WTC11 (cell line): ENCODE measurements at places on chromosomes 12 and 14. TPM values are rescaled to one million over a fixed set of nuclear protein-coding genes. Genes with fewer than 3 reads are reported as not detected.

DNA sequence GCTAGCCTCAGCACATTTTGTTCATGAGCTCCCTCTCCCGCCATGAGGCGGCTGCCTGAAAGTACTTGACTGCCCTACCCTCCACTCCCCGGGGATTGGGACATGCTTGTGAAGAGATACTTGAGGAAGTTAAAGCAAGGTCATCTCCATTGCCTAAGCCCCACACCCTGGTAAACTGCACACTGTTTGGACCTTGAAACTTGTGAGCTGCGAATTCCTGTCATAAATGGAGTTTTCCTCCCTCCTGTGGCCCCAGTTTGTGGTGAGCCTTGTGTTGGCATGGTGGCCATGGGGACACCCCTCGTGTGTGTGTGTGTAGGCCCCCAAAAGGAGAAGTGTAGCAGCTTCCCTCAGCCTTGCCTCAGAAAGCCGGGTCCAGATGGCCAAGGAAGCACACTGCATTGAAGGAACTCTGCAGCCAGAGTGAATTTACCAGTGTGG, 395.5 kb downstream of the ZFP36L1 start:
- no peak overlapping the region for H3K27ac ChIP-seq
- no peaks in the 10 kb centered on the region for H3K27me3 ChIP-seq
- no peak overlapping the region for H3K4me3 ChIP-seq
- no peaks in the 10 kb centered on the region for H3K36me3 ChIP-seq
- peaks cover 43% of the 10 kb centered on the region for H3K4me1 ChIP-seq
- DNase-seq, result no peak

GRCh38 chr12:65362234-65363031, 84.0 kb downstream of the MSRB3 start:
- H3K4me3 ChIP-seq, result no peak overlapping the region
- H3K4me1 ChIP-seq, result peaks cover 11% of the 10 kb centered on the region
- no peaks in the 10 kb centered on the region for H3K27me3 ChIP-seq
- H3K36me3 ChIP-seq, result no peaks in the 10 kb centered on the region

DNA sequence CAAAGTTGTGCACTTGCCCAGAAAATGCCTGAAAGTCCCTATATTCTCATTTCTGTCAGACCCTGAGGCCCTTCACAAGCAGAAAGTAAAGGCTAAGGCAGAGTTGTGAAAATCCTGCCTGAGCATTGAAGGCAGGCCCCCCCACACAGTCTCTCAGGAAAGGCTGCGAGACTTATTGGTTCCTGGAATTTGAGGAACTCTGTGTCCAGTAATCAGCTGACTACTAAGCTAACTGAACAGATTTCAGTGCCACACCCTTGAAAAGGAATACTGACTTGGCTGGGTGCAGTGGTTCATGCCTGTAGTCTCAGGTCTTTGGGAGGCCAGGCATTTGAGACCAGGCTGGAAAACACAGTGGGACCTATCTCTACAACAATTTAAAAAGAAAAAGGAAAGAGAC, 21.1 kb upstream of the PPP2R5E start:
- no peaks in the 10 kb centered on the region for H3K36me3 ChIP-seq
- no peak overlapping the region for H3K27ac ChIP-seq
- DNase-seq, result no peak
- peaks cover 4% of the 10 kb centered on the region; the same call in 1 of the 2 replicates for H3K27me3 ChIP-seq

- H3K27ac ChIP-seq, result peak overlapping the region; percentile 97
- DNase-seq, result no peak
- no peaks in the 10 kb centered on the region for H3K36me3 ChIP-seq
- H3K4me3 ChIP-seq, result no peak overlapping the region; the same call in 1 of the 2 replicates
- peaks cover 7% of the 10 kb centered on the region for H3K27me3 ChIP-seq
Observed at GRCh38 chr12:106133136-106134087, 5.3 kb downstream of the NUAK1 start.

DNA sequence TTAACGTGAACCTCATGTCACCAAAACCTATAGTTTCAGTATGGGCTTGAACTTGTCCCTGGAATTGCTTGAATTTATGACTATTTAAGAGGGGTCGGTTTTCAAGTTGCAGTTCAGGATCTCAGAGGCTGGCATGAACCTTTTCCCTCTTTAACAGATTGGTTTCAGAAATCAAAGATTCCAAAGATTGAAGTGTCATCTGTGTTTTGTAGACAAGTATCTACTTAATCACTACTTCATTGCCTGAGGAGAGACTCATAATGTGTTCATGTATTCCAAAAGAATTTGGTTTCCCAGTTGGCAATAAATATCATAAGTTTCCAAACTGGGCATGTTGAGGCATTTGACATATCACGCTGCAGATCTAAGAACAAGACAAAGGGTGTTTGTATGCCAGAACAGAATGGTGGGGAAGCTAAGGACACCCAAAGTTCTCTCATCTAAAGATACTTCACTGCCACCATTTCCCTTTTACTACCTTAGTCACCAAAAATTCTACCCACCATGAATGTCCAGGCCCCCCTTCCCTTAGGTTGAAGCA, 199.5 kb downstream of the NUAK1 start:
- no peaks in the 10 kb centered on the region for H3K36me3 ChIP-seq
- H3K27me3 ChIP-seq, result no peaks in the 10 kb centered on the region
- no peak overlapping the region for H3K4me3 ChIP-seq
- DNase-seq, result no peak

DNA sequence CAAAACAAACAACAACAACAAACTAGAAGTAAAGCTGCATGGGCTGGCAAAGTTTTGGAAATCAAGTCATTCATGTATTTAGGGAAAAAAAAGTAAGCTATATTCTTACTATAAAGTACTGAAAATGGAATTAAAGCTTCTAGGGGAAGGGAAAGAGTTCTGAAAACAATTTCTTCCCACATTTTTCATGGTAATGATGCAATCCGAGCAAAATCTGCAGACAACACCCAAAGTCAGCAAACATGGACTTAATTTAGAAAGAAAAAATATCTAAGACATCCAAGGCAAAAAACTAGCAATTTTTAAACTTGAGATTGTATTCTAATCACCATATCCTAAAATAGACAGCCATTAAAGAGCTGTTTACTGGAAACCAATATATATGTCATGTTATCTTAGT, 86.3 kb downstream of the LRP6 start:
- no peak for DNase-seq
- H3K36me3 ChIP-seq, result peaks cover 13% of the 10 kb centered on the region
- peak overlapping the region; percentile 8; the same call in 1 of the 2 replicates for H3K27ac ChIP-seq
- H3K27me3 ChIP-seq, result no peaks in the 10 kb centered on the region
- H3K4me1 ChIP-seq, result 0 out of 2 replicates have a peak, but pooled peaks cover 5% of the 10 kb centered on the region

- peaks cover 13% of the 10 kb centered on the region; the same call in 1 of the 2 replicates for H3K36me3 ChIP-seq
- peaks cover 46% of the 10 kb centered on the region for H3K27me3 ChIP-seq
- no peak overlapping the region for H3K27ac ChIP-seq
- no peak overlapping the region for H3K4me3 ChIP-seq
Observed at GRCh38 chr12:98699586-98699985, 54.5 kb downstream of the APAF1 start.

DNA sequence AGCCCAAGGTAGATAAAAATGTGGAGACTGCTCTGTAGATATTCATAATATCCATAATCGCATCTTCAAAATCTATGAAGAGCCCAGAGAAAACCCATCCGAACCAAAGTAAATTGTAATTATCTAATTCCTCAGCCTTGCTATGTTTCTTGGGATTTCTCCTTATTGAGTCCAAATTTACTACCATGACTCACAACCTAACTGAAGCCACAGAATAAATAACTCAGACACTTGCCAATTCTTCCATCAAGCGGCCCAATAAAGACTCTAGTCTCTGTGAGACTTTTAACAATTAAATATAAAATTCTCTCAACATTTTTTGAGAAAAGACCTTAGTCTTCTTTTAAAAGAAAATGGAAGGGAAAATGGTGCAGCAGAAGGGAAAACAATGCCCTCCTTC, 409.8 kb downstream of the DAD1 start:
- no peaks in the 10 kb centered on the region for H3K36me3 ChIP-seq
- H3K4me3 ChIP-seq, result no peak overlapping the region
- H3K4me1 ChIP-seq, result no peaks in the 10 kb centered on the region
- H3K27ac ChIP-seq, result no peak overlapping the region
- no peaks in the 10 kb centered on the region for H3K27me3 ChIP-seq

GRCh38 chr12:6072302-6072752, 52.1 kb downstream of the VWF start:
- no peak for DNase-seq
- no peaks in the 10 kb centered on the region for H3K36me3 ChIP-seq
- H3K4me3 ChIP-seq, result no peak overlapping the region
- H3K27me3 ChIP-seq, result no peaks in the 10 kb centered on the region

- H3K27ac ChIP-seq, result peak overlapping the region; percentile 94
- H3K27me3 ChIP-seq, result no peaks in the 10 kb centered on the region
- H3K36me3 ChIP-seq, result no peaks in the 10 kb centered on the region
- H3K4me1 ChIP-seq, result peaks cover 26% of the 10 kb centered on the region
Observed at GRCh38 chr14:29584992-29585391, 342.7 kb downstream of the PRKD1 start.

GRCh38 chr12:107319533-107320032, 226.2 kb upstream of the CRY1 start:
- no peaks in the 10 kb centered on the region for H3K36me3 ChIP-seq
- DNase-seq, result no peak
- H3K27me3 ChIP-seq, result peaks cover 75% of the 10 kb centered on the region
- peaks cover 36% of the 10 kb centered on the region for H3K4me1 ChIP-seq

Gene AJUBA
- 28.8 to 35.8 TPM (median 33.8 TPM) in 3 replicates for total RNA-seq

Gene LYZ
- total RNA-seq, result 1.0 to 1.5 TPM (median 1.1 TPM) in 3 replicates

Gene NPFF
- total RNA-seq, result 0.57 to 0.80 TPM (median 0.59 TPM) in 3 replicates

Gene PTHLH
- total RNA-seq, result not detected in 3 replicates

Gene SPIC
- not detected in 3 replicates for total RNA-seq
